ENCODE measurements at places on chromosomes 12 and 14.

DNA sequence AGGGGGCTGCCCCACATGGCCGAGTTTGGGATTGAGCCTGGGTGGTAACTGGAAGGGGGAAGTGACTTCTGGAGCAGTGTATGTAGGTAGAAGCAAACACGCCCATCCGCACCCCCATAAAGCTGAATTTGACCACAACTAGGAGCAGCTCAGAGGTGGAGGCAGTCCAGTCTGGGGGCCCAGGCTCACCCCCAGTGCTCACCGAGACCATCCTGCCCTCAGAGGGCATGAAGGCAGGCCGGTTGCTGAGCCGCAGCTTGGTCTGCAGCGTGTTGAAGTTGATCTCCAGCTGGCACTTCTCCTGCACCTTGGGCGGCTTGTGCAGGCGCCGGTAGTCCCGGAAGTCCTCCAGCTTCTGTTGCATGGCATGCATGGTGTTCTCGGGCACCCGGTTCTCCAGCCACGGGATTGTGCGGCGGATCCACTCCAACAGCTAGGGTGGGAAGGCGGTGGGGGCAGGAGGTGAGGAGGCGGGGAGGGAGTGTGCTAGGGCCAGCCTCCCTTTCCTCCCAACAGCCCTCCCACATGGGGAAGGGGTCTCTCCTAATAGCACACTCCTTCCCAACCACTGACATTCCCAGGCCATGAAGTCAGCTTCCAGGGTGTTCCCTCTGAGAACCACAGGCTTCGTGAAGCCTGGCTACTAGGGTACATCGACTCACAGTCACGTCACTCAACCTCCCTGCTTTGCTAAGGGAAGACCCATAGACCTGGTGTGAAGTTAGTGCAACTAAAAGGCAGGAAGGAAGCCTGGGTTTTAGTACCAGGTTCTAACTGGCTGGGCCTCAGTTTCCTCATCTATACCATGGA lies 87.0 kb downstream of the ACTN1 start:
- DNase-seq, result no peak

GRCh38 chr12:127450826-127451225 lies 816.1 kb upstream of the TMEM132C start:
- DNase-seq, result no peak

DNA sequence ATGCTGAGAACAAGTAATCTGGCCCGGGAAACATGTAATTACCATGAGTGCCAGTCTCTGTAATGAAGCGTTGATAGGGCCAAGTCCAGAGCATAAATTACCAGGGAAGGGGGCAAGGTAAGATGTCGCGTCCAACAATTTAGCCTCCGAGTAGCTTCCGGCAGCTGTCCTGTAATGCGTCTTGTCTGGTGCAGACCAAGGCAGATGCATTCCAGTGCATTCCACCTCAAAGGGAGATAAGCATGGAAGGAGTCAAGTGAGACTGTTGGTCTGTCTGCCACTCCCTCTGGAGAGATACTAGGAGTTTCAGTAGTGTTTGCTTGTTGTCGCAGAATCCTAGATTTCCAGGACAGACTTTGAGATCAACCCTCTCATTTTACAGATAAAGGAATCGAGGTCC lies 218.3 kb downstream of the AACS start:
- no peak for DNase-seq

DNA sequence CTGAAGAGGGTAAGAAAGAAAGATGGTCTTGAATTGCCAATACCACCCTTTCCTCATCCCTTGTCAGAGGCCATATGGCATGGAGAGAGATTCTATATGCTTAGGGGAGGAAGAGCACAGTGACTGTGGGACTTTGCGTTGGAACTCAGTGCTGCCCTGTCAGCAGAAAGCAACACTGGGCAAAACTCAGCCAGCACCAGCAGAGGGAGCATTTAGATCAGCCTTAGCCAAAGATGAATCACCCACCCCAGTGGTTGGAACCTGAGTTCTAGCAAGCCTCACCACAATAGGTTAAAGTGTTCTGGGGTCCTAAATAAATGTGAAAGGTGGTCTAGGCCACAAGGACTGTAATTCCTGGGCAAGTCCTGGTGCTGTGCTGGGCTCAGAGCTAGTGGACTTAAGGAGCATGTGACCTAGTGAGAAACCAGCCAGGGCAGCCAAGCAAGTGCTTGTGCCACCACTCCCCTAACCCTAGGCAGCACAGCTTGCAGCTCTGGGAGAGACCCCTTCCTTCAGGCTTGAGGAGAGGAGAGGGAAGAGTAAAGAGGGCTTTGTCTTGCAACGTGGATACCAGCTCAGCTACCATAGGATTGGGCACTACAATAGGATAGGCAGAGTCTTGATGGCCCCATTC lies 11.4 kb upstream of the BCAT1 start:
- peak; percentile 56 for DNase-seq

DNA sequence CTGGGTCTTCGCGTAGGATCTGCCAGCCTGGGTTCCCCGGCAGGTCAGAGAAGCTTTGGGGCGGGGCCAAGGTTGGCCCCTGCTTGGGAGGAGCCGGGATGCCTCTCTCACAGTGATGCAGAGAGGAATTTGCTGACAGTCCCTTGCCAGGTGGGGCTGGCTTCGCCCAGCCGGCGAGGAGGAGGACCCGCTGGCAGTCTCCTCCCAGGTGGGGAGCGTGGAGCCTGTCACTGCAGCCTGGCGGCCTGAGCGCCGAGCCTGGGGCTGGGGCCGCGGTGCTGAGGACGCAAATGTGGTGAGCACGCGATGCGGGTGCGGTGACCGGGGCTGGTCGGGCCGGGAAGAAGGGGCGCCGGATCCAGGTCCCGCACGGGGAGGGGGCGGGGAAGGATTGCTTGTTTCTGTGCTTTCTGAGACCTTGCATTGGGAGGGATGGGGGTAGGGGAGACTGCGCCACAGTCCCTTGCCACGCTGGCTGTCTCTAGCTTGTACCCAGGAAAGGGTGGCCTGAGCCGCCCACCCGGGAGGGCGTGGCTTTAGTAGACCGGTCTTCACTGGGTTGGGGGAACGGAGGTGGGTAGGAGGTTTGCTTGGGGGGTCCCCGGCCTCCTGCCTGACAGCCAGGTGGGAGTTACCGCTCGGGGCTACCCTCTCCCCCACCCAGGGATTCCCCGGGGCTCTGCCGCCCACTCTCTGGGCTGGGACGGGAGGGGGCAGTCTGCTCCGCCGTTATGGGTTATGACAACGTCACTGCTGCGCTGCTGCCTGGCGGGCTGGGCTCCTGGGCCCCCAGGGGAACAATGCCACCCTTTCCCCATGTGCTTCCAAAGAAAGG lies at the start of gene TMEM63C:
TMEM63C (plus strand) TSS at position 196 of the 835 bp plus-strand sequence. CDS start 37,016 bp downstream, outside the sequence.
- DNase-seq, result peak; percentile 23
